ENCODE measurements at places on chromosomes 3 and 15. TPM values are rescaled to one million over a fixed set of nuclear protein-coding genes. Genes with fewer than 3 reads are reported as not detected.

The NEIL1 gene
- 16.1 TPM for total RNA-seq

The SUSD5 gene
- total RNA-seq = not detected

The NPAP1 gene
- not detected for total RNA-seq

The PLSCR2 gene
- not detected for total RNA-seq

The TEX55 gene
- total RNA-seq = not detected

The PDE8A gene
- 14.2 TPM for total RNA-seq

The FOXB1 gene
- total RNA-seq = 0.86 TPM

The ST8SIA2 gene
- not detected for total RNA-seq

The GP5 gene
- total RNA-seq = 4.9 TPM

The YEATS2 gene
- 41.2 TPM for total RNA-seq

The CYP19A1 gene
- total RNA-seq = not detected

The CTXN2 gene
- total RNA-seq = not detected

The RPP14 gene
- total RNA-seq = 12.3 TPM

The TM4SF18 gene
- not detected for total RNA-seq

The SPTBN5 gene
- total RNA-seq = 1.9 TPM

The PLA2G4E gene
- not detected for total RNA-seq

The RUBCN gene
- 36.3 TPM for total RNA-seq

The GPR149 gene
- not detected for total RNA-seq

Measured in activated naive CD4-positive, alpha-beta T cell treated with anti-CD3 and anti-CD28 coated beads, Interleukin-2, amount 10 ng/mL, durations not matched to agents 5 hours and 36 hours (primary cell).